RPMI7951 (cell line): ENCODE measurements at places on chromosomes 4 and X.
A peak's percentile ranks its signal among the peaks of the same experiment; 100 is the strongest.

DNA sequence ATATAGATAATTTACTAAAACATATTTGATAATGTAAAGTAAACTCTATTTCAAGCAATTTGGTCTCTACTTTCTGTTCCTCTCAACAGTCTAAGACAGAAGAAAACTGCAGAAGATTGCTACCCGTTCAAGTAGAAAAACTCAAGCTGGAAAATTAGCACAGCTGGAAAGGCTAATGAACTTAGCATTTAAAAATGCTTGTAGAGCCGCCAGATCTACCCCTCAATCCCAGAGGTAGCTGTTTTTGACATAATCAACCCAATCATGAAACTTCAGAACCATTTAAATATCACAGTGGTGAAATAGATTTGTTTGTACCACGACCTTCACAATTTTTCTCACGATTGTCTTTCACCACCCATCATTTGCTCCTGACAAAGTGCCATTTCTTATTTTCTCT, 479.5 kb downstream of the SPRY1 start:
- no peak for DNase-seq

DNA sequence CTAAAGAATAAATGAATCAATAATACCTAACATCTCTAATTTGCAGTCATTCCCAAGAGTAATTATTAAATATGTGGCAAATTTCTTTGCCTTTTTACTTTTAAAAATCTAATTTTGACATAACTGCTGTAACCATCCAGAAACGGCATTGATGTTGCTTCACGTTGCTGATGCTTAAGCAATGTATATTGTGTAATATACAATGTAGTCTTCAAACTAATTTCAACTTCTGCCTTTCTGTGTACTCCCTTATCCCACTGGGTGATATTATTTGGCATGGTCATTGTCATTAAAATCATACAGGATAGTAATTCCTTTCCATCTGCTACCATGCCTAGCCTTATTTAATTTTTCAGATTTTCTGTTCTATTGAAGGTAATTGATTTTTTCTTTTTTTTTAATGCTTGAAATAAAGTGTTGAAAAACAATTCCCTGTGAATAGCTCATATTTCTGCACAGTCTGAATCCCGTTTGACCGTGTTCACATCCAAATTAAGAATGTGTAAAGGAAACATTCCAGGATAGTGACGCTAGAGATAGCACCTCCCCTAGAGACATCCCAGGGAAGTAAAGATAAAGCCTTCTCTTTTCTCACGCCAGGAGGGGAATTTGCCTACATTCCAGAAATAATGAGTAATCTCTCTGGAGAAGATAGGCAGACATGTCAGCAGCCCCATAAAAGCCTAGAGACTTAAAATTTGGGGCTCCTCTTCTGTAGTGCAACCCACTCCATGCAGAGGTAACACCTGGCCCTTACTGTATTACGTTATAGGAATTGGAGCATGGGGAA, 8.6 kb downstream of the FAM200B start:
- DNase-seq = peak; percentile 93

- DNase-seq = no peak
These were observed 6.9 kb upstream of the CXCL1 start for GRCh38 chr4:73862322-73862721.

DNA sequence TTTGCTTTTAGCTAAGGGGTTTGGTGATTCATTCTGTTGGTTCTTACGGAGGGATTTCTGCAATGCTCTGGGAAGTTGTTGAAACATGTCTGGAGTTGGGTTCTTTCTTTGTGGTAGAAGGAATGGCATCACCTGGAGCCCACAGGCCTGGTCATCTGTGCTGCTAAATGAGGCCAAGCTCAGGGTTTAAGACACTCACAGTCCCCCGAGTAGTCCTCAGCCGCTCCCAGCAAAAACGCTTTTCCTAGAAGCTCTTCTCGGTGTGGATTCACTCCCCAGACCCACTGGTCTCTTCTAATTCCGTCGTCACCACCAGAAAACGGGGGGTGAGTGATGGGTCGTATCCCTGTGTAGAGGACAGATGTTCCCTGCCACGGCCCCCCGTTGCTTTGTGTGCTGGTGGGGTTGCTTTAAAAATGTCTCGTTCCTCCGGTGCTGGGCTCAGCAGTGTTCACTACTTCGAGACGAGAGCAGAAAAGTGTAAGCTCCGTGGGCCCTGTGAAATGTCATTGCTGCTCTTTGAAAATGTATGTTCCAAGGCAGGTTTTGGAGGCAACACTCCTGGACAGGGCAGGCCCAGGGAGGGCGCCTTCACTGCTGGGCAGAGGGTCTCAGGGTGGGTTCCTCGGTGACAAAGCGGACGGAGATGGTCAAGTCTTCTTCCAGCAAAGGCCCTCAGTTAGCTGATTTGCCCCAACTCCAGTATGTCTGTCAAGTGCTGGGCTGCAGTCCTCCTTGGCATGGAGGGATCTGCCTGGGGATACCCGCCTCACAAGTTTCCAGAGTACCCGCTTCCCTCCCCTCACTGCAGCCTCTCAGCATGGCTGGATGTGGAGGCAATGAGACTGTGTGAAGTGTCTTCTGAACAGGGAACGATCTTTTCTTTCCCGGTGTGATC, 37.3 kb downstream of the PSAPL1 start:
- no peak for DNase-seq

DNA sequence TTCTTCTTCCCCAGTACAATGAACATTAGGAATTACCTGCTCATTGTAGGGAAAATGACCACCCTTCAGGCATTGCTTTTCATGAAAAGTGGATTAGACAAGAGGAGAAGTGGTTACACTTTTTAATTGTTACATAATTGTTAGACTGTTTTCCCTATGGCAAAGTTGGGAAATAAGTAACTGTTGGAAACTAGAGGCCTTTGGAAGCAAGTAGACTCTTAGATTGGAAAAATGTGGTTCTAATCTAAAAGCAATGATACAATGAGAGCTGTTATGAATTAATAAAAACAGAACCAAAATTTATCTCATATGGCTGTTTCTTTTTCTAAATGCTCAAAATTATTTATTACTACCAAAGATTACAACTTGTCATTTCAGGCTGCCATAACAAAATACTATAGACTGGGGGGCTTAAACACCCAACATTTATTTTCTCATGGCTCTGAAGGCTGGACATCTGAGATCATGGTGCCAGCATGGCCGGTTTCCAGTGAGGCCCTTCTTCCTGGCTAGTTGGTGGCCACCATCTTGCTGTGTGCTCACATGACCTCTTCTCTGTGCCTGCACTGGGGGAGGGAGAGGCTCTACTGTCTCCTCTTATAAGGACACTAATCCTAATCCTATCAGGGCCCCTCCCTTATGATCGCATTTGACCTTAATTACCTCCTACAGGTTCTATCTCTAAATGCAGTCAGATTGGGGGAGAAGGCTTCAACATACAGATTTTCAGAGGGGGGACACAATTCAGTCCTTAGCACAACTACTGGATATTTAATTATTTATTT, 12.5 kb downstream of the CC2D2A start:
- no peak for DNase-seq

DNA sequence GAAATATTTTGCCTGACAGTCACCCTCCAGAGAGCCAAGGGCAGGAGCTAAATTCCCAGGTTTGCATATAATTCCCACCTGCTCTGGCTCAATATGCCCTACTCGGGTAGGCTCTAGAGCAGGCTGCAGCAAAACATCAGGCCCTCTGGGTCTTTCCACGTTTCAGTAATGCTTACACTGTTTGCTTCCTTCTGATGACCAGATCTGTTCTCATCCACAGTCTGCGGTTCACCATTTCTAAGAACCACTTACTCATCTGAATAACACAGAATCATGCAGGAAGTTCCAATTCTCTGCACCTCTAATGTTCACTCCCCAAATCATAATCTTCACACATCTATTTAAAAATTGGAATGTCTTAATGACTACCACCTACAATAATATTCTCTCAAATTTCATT, 141.4 kb downstream of the PPP3CA start:
- peak; percentile 27 for DNase-seq

GRCh38 chrX:1598876-1599790, 7.7 kb downstream of the AKAP17A start:
- DNase-seq = no peak

DNA sequence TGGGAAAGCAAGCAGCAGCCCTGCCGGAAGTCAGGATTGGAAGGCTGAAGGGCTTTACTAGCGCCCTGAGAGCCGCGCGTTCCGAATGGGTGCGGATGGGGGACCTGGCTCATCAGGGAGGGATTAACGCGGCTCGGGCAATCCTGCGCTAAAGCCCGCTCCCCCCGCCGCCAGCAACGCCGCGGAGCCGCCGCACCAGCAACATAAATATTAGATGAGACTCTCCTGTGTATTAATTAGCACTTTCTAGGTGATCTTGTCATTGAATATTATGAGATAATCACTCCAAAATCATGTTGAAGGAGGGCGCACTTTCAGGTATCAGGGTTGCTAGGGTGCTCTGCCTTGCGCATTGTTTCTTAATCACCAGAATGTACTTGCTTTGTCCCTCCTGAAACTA, 357.2 kb upstream of the FAM241A start:
- no peak for DNase-seq

DNA sequence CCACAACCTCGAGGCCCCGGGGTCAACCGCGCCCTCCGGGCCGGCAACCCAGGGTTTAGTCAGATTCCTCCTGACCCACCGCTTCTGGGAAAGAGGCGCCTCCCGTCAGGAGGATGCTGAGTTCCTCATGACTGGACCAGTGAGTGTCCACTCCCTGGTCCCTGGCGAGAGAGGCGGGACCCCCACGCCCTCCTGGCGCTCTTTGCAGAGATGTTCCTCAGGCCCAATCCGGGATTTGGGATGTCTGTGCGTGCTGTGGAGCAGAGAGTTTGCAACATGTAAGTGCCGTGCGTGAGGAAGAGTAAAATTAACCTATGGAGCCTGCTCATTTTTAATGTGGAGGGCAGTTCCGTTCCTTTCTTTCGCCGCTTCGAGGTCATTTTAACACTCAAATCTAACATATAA, 824 bp upstream of the UGDH start:
- DNase-seq = peak; percentile 88

DNA sequence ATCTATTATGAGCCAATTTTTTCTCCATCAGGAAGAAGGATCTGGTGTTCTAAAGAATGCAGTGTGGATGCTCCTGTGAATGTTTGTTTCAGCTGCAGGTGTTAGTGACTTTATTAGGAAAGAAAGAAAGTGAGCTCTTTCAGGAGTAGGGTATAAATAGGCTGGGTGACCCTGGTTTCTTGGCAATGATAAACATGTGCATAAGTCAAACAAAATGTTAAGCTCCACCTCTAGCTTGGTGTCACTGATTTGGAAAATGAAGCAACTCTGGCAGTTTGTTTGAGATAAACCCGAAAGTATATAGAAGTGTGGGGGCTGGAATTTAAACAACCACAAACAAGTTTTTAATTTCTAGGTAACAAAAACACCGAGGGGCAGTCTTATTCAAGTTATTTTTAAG, 152.3 kb downstream of the COL4A6 start:
- no peak for DNase-seq

DNA sequence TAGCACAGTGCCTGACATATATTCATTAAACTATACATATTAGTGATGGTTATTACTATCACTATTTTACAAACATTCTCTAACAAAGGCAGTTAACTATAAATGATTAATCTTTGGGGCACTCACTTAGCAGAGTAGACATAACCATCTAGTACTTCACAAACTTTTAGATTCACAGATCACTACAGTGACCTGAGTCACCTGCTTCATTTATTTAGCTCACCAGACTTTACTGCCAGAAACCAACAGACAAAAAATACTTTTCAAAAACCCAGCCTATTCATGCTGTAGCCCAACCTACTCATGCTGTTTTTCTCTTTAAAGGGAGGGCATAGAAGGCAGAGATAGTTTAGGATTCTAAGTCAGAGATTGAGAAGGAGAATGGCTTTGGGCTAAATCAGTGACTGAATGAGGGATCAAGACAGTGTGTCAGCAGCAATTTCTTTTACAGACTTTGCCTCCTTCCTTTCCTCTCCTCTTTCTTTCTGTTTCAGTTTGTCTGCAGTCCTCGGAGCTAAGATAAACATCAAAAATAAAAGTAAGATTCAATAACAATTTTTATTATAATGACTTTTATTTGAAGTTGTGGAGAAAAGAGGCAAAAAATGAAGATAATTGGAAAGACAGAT, 34.7 kb upstream of the PDE5A start:
- DNase-seq = no peak

DNA sequence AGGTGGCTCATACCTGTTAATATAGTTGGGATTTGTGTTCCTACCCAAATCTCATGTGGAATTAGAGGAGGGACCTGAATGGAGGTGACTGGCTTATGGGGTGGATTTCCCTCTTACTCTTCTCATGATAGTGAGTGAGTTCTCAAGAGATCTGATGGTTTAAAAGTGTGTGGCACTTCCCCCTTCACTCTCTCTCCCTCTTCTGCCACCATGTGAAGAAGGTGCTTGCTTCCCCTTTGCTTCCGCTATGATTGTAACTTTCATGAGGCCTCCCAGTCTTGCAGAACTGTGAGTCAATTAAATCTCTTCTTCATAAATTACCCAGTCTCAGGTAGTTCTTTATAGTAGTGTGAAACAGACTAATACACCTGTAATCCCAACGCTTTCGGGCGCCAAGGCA, 28.3 kb upstream of the WDR19 start:
- DNase-seq = no peak

DNA sequence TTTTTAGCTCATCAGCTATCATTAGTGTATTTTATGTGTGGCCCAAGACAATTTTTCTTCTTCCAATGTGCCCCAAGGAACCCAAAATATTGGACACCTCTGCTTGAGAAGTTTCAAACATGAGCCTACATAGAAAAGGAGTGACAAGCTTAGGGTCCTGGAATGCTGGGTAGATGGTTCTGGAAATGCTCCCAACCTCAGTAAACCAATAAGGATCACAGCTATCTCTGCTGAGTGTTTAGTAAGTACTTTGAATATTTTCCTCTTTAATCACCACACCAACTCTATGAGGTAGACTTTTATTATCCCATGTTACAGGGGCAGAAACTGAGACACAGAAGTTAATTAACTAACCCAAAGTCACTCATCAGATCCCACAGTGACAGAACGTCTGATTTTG, 164.9 kb upstream of the KLF3 start:
- no peak for DNase-seq

DNA sequence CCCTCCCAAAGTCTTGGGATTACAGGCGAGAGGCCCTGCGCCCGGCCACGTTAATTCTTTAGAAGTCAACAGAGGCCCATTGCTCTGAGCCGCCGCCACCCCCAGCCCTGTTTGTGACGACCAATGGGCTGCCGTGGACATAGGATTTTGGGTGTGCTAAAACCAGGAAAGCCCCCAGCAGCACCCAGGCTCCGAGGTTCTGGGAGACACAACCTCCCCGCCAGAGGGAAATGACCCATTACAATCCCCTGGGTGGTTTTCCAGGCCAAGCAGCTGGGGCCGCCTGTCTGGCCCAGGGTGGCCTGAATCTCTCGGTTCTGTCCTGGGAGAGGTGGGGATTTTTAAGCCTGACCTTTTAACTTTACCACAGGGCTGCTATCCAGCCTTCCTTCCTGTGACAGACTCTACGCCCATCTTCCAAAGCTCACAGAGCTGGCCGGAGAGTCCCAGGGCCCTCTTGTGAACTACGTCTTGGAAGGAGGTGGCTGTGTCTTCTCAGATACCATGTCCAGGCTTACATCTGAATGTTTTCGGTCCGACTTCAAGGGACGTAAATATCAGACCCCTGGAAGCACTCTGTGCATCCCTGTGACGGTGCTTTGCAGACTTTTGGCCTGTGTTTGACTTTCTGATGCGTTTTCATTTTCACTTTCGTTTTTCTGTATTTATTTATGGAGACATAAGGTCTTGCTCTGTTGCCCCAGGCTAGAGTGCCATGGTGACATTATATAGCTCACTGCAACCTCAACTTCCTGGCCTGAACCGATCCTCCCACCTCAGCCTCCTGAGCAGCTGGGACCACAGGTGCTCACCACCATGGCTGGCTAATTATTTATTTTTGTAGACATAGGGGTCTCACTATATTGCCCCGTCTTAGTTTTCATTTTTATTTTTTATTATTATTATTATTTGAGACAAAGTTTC, 36.0 kb downstream of the P2RY8 start:
- peak; percentile 83 for DNase-seq

- no peak for DNase-seq
These were observed 68.1 kb upstream of the BLTP1 start for GRCh38 chr4:122083989-122084388.
